ENCODE measurements at places on chromosomes 6 and 20.

GRCh38 chr20:7656687-7657467, 283.4 kb downstream of the HAO1 start:
- no peak for DNase-seq

GRCh38 chr20:59788811-59789397, 144.5 kb downstream of the SYCP2 start:
- DNase-seq, result no peak

DNA sequence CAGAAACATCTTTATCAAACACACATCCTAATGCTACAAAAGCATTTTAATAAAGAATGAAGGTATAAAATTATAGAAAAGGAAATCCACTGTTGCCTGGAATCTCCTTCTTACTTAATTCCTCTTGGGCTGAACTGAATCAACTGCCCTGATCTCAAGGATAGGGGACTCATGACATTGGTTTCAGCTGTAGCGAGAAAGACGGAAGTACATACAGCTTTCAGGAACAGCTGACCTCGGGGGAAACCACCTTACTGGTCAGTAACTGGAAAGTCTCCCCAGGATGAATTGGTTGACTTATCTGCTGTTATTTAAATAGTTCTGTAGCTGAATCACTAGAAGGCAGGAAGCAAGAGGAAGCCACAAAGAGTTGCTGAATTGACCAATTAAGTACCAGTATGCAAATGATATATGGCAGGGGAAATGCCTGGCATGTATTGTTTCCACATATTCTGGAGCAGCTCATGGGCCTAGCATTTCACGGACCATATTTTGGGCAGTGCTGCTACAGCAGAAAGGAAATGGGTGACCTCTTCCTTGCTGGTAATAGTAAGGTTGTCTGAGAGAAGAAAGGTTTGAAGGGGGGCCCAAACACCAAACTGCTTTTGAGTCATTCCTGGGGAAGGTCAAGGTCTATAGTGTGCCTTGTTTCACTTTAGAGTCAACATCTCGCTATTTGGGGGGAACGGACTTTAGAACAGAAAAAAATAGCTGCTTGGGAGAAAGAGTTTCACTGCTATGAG, 43.7 kb upstream of the MAP7 start:
- DNase-seq, result peak; percentile 92

GRCh38 chr6:10481101-10481500, 40.0 kb upstream of the GCNT2 start:
- DNase-seq, result no peak

DNA sequence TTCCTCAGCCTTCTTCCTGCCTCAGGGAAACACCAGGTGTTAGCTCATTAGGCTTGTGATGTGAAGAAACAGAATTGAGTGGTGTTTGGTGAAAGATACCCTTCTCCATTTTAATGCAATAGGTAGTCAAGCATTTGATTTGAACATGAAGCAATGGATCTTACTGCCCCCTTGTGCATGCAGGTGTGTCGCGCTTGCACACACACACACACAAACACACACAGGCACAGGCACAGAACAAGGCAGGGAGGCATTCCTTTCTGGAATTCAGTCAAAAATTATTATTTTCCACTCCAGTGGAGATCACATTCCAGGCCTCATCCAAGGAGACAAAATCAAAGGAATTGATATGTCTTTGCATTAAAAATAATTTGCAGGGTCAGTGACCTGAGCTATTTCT, 667.0 kb upstream of the MARCKS start:
- no peak for DNase-seq
